ENCODE measurements at places on chromosomes 13 and 19.

DNA sequence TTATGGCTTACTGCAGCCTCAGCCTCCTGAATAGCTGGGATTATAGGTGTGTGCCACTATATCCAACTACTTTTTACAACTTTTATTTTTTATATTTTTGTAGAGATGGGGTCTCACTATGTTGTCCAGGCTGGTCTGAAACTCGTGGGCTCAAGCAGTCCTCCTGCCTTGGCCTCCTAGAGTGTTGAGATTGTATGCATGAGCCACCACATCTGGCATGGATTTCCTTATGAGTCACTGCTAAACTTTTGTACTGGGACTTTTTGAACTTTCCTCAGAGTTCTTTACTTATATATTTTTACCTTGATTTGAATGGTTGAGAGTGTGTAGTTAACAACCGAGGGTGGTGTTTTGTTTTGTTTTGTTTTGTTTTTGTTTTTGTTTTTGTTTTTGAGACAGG, 33.4 kb downstream of the DNAJC3 start:
- no peak for DNase-seq

DNA sequence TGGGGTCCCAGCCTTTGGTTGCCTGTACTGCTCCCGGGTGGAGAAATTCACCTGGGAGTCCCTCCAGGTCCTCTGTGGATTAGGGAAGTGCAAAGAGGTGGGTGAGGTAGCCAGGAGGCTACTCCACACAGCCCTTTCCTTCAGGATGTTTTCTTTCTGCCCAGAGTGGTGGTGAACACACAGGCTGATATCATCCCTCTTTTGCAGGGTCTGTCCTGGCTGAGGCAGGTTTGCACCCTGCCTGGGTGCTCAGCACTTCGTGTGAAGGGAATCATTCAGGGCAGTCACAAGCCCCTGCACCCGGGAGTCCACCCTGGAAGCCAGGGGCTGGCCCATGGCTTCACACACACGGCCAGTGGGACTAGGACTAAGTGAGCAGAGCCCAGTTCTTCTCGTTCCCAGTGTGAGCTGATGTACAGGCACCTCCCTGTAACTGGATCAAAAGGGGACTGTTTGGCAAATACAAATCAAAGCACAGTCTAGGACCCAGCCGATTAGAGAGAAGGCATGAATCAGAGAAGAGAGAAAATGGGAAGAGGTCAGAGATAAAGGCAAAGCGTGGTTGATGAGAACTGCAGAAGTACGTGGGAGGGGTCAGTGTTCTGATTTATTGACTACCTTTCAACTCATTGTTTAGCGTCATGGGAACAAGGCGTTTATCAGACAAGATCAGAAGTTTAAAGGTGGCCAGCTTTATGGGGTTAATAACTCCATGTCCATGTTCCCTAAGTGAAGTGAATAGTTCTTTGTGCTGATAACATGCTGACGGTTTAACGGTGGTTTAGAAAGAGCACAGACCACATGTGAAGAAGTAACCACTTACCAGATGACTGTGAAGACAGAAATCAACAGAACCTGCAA, 30.4 kb upstream of the SPATA13 start:
- DNase-seq = no peak

GRCh38 chr19:54464630-54465425, 1.2 kb upstream of the LENG9 start:
- DNase-seq = peak; percentile 99

GRCh38 chr13:86882107-86882506, 789.1 kb upstream of the SLITRK5 start:
- no peak for DNase-seq

DNA sequence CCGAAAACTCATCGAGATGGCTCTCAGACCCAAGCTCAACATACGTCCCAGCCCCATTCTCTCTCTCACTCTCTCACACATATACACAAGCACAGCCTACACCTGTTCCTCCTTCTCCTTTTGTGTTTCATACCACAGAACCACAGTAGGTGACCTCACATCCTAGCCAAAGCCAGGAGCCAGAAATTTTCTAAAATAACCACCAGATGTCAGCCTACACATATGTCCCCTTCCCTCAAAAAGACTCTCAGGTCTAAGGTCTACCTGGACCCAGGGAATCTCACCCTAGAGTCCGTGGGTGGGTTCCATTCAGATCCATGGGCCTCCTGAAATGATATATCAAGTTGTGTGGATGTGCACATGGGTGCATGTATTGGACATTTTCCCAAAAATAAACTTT, 104.2 kb upstream of the IPO5 start:
- DNase-seq = peak; percentile 64

GRCh38 chr13:29923554-29924481, 73.4 kb upstream of the UBL3 start:
- DNase-seq = no peak

DNA sequence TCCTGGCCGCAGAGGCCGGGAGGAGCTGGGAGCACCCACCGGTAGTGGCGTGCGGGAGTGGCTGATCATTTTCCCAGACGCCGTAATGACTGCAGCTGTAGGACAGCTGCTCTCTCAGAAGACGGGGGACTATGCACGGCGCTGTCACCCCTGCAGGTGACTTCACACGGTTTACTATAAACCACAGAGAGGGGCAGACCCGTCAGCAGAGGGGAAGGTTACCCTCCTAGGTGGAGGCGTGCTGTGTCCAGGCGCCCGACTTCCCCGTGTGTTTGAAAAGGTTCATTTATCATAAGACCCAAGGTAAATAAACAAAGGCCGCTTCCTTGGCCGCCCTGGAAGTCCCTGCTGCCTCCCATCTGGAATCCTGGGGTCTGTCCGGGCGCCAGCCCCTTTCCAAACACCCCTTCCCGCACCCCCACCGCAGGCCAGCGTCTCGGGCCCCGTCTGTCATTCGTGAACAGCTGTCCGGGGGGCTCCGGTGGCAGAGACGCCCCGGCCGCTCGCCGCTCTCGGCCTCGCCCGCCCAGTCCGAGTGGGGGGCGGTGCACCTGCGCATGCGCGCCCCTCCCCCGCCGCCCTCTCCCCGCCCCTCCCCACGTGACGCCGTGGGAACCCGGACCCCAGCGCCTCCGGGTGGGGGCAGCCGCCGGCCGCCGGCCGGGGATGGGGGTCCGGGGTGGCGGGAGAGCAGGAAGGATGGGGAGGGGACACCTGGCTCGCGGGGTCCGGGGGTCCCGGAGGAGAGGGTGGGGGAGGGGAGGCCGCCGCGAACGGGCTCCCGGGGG, 915 bp downstream of the SHC2 start:
- DNase-seq = peak; percentile 77

DNA sequence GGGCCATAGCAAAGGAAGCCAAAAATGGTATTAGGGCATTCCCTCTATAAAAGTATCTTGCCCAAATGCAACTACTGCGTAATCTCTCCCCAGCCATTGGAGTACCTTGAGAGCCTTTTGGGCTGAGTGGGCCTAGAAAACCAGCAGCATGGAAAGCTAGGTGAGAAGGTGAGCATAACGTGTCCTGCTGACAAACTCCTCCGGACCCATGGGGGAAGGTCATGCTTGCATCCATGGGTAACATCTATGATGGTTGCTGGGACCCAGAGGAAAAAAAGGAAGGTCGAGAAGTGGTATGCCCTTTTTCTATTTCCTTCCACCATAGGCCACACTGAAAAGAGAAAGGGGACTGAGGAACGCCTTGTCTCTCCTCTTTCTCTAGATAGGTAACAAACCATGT, 57.4 kb downstream of the ZNF728 start:
- no peak for DNase-seq

All from NCI-H526 (cell line).